ENCODE measurements at places on chromosomes 1 and 21. TPM values are rescaled to one million over a fixed set of nuclear protein-coding genes. Genes with fewer than 3 reads are reported as not detected.

DNA sequence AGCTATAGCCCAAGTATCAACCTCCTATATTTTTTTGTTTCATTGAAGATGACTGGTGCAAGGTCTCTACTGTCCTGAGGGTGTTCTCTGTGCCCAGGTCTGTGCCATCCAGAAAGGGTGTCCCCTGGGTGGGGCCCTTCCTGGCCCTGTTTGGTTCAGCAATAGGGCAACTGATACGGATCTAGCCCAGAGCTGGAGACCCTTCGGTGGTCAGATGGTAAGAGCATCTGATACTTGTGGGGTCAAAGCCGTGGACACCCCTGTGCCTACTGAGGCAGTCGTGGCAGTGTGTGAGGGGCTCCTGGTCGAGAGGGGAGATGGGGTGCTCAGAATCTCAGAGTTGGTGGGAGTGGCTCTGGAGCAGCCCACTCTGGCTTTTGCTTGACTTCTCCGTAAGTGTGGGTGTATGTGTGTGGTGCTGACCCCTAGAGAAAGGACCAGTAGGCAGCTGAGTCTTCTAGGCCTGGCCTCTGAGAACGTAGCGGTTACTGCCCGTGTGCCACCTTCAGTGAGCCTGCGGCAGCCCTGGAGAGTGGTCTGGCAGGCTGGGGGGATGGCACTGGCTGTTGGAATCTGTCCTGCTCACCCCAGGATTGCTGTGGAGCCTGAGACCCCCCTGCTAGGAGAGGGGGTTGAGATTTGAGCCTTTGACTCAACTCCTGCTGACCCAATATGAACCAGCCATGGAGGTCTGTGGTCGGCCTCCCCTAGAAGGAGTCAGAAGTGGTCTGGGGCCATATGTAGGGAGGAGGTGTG is 2.7 kb downstream of the AMPD2 start:
- H3K27ac ChIP-seq = peak overlapping the region; percentile 99
- H3K36me3 ChIP-seq = no peaks in the 10 kb centered on the region
- no peak for DNase-seq
- no peaks in the 10 kb centered on the region for H3K27me3 ChIP-seq

- no peaks in the 10 kb centered on the region for H3K36me3 ChIP-seq
- no peak overlapping the region for H3K4me3 ChIP-seq
- H3K4me1 ChIP-seq = no peaks in the 10 kb centered on the region
- H3K27me3 ChIP-seq = no peaks in the 10 kb centered on the region
- no peak for DNase-seq
- no peak overlapping the region for H3K27ac ChIP-seq
Observed at GRCh38 chr1:19817160-19817559, 2.1 kb upstream of the RNF186 start.

Gene BEST4
- 0.32 TPM for total RNA-seq

Gene DNASE2B
- total RNA-seq = not detected

All from GM23248 (cell line).